H9 (cell line): ENCODE measurements at places on chromosomes 7 and 10. TPM values are rescaled to one million over a fixed set of nuclear protein-coding genes. Genes with fewer than 3 reads are reported as not detected.

The LRRD1 gene
- total RNA-seq = not detected in 2 replicates

The CPVL gene
- 26.9 and 28.0 TPM in 2 replicates for total RNA-seq

- no peak overlapping the region for H3K4me3 ChIP-seq
- no peak overlapping the region for H3K27ac ChIP-seq
- no peaks in the 10 kb centered on the region for H3K4me1 ChIP-seq
- H3K36me3 ChIP-seq = peaks cover 40% of the 10 kb centered on the region
- H3K27me3 ChIP-seq = no peaks in the 10 kb centered on the region
- peak; percentile 17 for DNase-seq
These were observed 79.2 kb downstream of the NKX6-2 start for GRCh38 chr10:132706701-132707100.

DNA sequence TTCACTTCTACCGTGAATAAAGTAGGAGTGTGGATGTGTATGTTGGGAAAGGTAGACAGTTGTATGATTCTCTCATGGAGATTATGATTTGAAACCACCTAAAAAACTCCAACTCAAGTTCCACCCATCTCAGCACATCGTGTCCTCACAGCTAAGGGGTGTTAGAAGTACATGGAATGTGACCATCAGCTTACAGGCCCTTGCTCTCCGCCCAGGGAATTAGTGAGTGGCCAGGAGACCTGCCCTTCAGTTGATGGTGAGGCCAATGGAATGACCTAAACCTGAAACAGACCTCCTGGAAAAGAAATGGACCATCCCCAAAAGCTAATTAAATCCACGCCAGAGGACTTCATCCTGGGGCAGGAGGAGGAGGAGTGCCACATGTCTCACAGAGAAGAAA is 2.1 kb upstream of the WNT2 start:
- peak; percentile 70 for DNase-seq
- no peaks in the 10 kb centered on the region for H3K4me1 ChIP-seq
- H3K27ac ChIP-seq = no peak overlapping the region
- peaks cover 11% of the 10 kb centered on the region for H3K36me3 ChIP-seq
- peaks cover 61% of the 10 kb centered on the region for H3K27me3 ChIP-seq
- H3K4me3 ChIP-seq = peak overlapping the region; percentile 89

GRCh38 chr10:28897617-28898464 is 220.5 kb downstream of the BAMBI start:
- H3K36me3 ChIP-seq = peaks cover 10% of the 10 kb centered on the region; the same call in 2 of the 3 replicates
- no peaks in the 10 kb centered on the region for H3K27me3 ChIP-seq
- H3K27ac ChIP-seq = no peak overlapping the region
- H3K4me3 ChIP-seq = no peak overlapping the region
- DNase-seq = no peak

DNA sequence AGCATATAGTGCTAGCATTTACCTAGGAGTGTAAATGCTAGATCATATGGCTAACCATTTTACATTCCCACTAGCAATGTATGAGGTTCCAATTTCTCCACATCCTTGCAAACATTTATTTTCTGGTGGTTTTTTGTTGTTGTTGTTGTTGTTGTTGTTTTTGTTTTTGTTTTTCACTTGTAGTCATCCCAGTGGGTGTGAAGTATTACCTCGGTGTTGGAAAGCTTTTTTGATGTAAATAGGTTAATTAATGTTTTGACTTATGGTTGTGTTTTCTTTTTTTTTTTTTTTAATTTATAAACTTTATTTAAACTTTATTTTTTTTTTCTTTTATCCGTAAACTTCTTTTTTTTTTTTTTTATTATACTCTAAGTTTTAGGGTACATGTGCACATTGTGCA is 15.3 kb upstream of the TSGA13 start:
- no peaks in the 10 kb centered on the region for H3K4me1 ChIP-seq
- no peak overlapping the region for H3K4me3 ChIP-seq
- H3K27me3 ChIP-seq = no peaks in the 10 kb centered on the region
- H3K36me3 ChIP-seq = no peaks in the 10 kb centered on the region
- no peak overlapping the region for H3K27ac ChIP-seq
